ENCODE measurements at places on chromosomes 6 and 20.

DNA sequence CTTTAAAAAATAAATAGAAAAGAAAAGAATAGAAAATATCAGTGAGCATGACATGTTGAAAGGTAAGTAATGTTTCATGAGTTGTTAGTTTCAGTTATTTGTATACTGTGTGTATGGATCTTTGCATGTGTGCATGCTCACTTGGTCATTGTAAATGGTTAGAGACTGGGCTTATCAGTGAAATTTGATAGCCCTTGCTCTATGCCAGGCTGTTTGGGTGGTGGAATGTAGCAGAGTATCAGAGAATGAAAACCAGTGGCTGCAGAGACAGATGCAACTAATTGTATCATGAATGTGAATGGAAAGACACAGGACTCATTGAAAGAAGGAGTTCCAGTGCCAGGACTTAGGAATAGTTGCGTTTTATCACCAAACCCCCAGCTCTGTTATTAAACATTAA is 4.2 kb downstream of the GSTA2 start:
- no peak for DNase-seq

- no peak for DNase-seq
Observed at GRCh38 chr6:90537027-90537426, 49.8 kb downstream of the MAP3K7 start.

DNA sequence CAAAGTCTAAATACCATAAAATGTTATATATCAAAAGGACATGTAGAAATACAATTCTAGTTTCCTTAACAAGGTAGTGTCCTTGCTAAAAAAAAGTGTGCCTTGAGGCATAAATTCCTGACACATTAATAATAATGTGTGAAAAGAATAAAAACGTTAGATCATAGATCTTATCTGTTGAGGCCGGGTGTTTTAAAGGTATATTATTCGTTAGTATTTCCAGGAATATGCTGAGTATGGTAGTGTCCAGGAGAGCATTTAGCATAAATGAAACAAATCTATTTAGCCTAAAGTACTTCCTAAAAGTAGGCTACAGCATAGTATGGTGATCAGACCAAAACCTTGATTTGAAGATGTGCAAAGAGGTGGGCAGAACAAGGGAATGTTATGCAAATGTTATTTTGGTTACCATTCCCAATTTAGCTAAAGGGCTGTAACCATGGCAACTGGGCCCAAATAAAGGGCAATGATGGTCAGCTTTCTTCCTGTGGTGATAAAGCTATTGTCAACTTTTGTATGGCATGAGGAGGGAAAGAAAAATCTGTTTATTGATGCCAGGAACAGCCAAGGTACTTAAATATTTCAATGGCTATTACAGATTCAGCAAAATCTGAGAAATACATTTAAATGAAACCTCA is 18.9 kb downstream of the MKKS start:
- DNase-seq = no peak

DNA sequence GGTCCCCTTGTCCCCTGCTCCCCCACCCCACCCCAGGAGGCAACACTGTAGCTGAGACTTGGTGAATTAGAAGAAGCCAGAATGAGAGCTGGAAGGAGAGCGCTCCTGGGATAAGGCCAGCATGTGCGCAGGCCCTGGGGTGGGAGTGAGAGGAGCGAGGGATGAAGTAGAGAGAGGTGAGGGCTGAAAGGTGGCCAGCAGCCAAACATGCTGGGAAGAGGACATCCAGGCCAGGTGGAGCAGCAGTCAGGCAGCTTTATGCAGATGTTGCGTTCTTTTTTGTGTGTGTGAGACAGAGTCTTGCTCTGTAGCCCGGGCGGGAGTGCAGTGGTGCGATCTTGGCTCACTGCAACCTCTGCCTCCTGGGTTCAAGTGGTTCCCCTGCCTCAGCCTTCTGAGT is 2.2 kb upstream of the BPIFB1 start:
- DNase-seq = no peak

DNA sequence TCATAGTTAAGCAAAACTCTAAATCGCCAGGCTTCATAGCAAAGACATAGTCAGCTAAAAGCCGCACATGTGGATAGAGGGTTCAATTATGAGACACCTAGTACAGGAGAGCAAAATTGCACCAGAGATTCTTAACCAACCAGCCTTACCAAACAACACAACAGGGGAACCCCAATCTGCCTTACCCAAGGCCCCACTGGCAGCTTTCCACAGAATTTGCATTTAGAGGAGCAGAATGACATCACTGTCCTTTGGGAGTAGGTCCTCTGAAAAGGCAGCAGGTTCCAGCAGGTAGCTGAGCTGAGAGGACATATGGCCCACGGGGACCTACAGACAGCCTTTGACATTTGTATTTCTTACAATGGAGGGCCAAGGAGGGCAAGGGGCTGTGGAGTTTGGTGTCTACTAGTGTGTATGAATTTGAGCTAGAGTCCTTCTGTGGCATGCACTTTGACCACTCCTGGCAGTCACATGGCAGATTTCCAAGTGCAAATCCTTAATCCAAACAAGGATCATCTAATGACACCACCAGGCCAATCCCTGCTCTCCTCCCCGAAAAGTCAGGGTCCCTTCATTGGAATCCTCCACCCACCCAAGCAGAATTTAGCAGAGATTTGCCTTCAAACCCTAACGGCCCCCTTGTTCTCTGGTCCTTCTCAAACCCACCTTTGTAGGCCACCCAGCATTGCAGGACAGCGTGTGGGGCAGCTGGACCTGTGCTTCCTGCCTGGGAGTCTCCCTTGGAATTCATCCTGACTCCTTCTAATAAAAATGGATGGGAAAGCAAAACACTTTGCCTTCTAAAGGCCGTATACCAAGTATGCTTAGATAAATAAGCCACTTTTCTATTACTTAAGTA is 171.2 kb upstream of the SUPT3H start:
- no peak for DNase-seq

DNA sequence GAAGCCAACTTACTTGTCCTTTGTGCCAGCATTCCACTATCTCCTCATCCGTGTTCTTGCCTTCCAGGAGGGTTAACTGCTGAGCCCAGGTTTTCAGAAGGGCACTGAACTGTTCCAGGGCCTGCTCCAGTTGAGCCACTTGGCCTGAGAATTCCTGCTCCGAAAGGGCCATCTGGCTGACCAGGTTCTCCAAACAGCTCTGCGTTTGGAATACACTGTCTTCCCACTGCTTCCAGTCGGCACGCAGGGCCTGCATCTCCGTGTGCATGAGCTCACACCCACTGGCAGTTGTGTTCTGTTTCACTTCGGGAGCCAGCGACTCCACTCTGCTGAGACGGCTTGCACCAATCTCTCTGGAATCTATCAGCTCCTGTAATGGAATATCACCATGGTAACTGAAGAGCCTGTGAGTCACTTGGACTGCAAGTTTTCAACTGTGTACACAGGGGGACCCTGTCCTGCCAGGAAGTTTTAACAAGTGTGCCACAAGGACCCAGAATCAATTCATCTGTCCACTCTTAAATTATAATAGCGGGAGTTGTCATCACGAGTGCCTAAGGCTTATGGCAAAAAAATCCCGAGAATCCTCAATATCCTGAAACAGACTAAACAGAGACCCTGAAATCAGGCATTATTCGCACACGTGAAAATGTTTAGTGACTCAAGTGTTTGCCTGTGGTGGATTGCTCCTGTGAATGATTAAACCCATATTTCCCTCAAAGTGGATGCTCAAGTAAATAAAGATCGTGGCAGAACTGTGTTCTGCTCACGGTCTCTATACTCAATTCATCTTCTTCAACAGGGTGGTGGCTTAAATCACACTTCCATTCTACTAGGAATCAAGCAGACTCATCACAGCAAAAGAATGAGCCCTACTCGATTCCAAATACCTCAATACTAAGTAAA is 255.9 kb downstream of the SYNE1 start:
- DNase-seq = no peak

GRCh38 chr6:111978532-111979149 is 75.3 kb upstream of the CCN6 start:
- DNase-seq = no peak

DNA sequence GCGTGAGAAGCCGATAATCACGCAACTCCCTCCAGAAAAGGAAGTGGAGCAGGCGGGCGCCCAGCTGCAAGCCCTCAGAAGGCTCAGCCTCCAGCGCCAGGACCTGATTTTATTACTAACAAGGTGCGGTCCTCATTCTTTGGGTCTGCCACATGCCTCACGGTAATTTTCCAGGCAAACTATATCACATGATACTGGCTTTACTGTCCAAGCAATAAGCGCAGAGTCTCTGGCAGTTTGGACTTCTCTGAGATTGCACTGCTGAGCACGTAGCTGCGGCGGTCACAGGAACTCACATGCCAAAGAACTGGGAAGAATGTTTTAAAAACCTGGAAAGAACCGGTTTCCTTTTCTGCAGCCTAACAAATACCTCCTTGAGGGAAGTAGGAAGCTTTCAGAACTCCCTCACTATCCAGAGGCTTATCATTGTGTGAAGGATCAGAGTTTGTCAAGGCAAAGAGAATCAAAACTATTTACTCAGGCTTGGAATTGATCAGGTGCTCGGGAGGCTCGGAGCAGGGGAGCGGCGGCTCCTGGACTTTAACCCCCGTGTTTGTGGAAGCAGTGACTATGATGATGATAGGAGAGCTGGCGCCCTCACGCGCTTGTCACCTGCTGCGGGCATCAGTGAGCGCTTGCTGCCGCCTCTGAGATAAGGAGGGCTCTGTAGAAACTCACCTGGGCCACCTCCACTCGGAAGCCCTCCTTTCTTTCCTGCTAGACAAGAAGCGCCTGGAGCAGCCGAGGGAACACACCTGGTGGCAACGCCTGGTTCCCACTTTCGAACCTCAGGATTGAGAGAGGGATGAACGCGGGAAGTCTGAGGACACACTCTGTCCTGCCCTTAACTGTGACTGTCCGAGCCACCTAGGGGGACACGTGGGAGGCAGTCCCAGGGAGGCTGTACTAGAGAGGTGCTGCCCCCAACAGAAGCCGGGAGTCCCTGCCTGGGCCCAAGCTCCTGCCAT is 27.2 kb upstream of the SYNJ2 start:
- DNase-seq = no peak

DNA sequence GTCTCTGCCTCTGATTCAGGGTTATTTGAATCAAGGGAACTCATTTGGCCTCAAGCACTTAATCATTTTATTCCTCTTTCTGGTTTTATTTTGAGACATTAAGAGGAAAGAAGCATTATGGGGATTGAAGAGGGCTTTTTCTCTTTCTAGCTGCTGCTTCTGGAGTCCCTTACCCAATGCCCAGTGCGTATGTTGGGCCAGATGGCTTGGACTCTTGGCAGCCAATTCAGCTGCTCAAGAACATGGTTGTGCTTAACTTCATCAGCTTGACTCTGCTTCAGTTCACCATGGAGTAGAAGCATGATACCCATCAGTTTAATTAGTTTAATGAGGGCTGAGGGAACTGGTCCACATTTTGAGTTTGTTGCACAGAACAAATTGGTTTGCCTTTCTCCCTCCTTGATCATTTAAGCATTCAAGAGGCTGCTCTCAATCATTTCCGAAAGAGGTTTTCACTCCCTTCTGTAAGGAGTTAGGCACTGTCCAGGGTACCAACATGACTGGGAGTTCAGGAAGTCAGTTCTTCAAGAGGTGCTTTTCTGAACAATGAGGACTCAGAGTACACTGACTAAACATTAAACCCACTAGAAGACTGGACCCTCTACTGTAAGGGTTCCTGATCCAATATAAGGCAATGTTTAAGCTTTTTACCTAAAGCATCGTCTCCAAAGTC is 14.6 kb downstream of the PDYN start:
- DNase-seq = no peak

DNA sequence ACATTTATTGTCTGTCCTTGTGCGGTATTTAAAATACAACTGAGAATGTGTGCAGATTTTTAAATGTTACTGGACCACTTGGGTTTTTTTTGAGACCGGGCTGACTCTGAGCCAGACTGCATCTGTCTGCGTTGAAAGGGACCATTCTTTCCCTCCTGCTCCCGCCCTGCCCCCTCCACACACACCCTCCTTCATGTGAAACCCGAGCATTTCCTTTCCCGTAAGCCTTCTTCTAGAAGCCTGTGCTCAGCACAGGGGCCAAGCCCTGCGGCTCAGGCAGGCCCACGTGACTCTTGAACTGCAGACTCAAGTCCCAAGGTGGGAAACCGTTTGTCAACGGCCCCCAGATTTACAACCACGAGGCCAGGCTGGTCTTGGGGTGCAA is 82.7 kb upstream of the FOXC1 start:
- DNase-seq = peak; percentile 73

- DNase-seq = no peak
Observed at GRCh38 chr6:36345681-36346466, 9.2 kb upstream of the BNIP5 start.

GRCh38 chr20:25389858-25390537 is 637 bp downstream of the ABHD12 start:
- peak; percentile 24 for DNase-seq

DNA sequence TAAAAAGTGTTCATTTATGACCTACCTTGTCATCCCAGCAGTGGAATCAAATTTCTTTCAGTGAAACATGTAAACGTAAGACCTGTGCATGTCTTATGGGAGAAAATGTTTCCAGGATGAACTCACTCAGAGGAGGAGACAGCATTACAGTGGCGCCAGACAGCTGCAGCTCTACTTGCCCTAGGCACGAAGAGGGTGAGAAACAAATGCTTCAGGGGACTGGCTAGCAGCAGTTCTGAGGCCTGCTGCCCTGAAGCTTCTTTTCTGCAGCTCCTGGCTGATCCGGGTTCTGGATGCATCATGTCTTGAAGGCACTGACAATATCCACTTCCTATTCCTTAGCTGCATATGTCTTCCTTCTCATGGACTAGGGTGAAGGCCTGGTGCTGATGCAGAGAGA is 120.2 kb downstream of the QRSL1 start:
- DNase-seq = no peak

- no peak for DNase-seq
Observed at GRCh38 chr6:155181498-155181897, 82.3 kb upstream of the CLDN20 start.

- peak; percentile 12 for DNase-seq
Observed at GRCh38 chr20:45322952-45323383, 14.9 kb upstream of the MATN4 start.

- DNase-seq = no peak
Observed at GRCh38 chr6:170165085-170165470, 125.8 kb downstream of the DLL1 start.

DNA sequence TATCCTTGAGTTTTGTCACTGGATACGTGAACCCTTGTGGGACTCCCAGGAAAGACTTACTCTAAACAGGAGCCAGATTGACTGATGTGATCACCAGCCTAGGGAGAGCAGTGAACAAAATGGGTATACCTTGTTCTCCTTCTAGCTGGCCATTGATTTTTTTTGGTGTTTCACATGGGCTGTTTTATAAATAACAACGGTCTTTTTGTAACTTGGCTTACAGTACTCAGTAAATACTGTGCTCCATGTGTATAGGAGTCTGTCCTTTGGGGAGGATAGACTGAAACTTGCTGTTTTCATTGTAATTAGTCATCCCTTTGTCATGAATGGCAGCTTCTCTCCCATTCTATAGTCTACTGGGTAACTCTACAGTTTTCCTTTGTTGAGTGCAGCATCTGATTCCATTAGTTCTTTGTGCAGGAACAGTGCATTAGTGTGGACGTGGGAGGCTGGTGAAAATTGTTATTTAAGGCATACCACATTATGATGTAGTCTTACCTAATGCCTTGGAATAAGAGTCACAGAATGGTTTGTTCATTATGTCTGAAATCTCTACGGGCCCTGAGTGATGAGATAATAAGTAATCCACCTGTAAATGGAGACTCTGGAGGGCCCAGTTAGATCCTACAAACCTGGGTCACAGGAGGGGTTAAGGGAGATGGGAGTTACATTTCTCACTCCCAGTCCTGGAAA is 89.5 kb downstream of the TIAM2 start:
- no peak for DNase-seq

Measured in CD4-positive, alpha-beta T cell treated with Interleukin-17A for 4 hours (primary cell).